ENCODE measurements at places on chromosomes 5 and 9.

DNA sequence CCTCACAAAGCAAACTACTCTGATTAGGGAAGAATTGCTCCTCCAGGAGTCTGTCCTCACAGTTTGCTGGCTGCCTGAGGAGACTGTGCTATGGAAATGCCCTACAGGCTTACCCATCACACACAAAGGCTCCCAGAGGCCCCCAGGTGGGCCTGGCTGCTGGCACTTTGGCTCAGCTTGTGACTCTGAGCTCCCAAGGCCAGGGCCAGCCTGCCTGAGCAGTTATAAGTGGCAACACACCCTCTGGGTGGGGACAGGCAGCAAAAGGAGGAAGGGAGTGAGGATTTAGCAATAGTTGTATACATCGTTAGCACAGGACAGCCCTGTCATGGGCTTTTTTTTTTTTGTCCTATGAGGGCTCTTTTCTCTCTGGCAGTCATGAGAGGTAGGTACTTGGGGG lies 103.5 kb downstream of the DAPK1 start:
- no peak for DNase-seq

DNA sequence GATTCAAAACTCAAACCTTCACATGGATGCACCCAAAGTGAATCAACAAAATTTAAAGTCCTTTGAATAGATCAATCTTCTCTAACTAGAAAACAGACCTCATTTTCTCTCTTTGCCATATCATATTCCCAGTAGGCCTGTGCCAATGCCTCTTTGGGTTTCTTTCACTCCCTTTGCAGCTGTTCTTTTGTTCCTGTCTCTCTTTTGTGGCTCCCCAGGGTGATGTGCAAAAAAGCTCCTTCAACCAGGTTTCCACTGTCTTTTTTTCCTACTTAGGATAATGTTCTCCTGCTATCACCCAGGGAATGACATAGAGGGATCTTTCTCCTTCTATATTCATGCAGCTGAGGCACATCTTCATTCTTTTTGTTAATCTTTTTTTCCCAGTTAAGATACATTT lies 54.6 kb downstream of the MARCHF3 start:
- DNase-seq, result no peak

- DNase-seq, result no peak
Measured at GRCh38 chr5:10441992-10442435, 335 bp downstream of the ROPN1L start.

DNA sequence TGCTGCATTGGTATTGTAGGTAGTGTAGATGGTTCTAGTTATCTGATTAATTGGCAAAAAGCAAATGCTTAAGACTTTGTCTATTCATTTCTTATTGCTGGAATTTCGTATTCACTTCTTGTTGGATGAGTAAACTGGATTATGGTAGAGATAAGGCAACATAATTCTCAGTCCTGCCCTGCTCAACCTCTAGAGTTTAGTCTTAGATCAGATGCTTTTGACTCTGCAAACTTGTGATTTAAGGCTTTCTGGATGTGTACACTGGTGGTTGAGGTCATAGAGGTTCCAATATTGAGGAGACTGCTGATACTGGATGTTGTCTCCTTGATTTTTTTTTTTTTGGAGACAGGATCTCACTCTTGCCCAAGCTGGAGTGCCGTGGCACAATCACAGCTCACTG lies 35.0 kb downstream of the KIF2A start:
- no peak for DNase-seq

DNA sequence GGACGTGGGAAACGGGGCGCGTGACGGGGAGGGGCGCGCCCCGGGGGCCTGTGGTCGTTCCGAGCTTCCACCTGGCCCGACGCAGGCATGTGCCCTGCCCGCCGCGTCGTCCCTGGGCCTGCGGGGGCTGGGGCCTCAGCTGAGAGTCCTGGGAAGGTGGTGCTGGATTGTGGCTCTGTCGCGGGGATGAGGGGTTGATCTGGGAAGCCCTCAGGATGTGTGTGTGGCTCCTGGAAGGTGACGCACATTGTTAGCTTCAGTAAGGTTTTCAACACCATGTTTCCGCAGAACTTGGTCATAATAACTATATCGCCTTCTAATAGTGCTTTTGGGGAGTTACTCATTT lies 589.1 kb downstream of the MTRR start:
- DNase-seq, result no peak

DNA sequence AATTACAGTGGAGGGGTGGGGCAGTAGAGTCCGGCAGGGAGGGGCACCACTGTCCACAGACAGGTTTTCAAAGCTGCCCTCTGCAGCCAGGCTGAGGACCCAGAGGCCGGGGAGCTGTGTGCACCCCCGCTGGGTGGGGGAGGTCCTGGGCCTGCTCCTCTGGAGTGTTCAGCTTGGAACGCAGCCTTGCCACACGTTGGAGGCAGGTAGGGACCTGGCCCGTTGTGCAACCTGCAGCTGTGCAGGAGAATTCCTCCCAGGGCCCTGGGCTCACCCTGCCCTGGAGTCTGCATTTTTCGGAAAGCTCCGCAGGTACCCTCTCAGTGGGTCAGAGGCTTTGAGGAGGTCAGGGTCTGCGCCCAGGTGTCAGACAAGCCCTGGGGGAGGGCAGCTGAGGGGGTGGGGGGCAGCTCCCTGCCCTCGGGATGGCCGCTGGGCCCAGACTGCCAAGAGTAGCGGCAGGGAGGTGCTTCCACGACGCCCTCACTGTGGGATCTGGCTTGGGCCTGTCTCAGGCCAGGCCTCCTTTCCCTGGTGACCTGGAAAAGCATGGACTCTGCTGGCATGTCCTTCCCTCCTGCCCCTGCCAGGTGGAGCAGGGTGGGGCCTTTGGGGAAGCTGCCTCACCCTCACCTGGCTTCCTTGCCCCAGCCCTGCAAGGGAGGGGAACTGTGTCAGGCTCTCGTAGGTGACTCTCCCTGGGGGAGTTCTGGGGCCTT lies 29.5 kb downstream of the RXRA start:
- DNase-seq, result no peak

GRCh38 chr9:69157751-69158466 lies 16.2 kb upstream of the TJP2 start:
- DNase-seq, result no peak

- DNase-seq, result no peak
Measured at GRCh38 chr9:81829195-81829882, 98.9 kb upstream of the SPATA31D4 start.

- peak; percentile 59 for DNase-seq
Measured at GRCh38 chr9:68577774-68578591, 37.3 kb upstream of the TMEM252 start.

GRCh38 chr9:105007143-105007542 lies 79.2 kb upstream of the ABCA1 start:
- no peak for DNase-seq

- DNase-seq, result no peak
Measured at GRCh38 chr9:117682955-117683710, 21.1 kb upstream of the TLR4 start.

DNA sequence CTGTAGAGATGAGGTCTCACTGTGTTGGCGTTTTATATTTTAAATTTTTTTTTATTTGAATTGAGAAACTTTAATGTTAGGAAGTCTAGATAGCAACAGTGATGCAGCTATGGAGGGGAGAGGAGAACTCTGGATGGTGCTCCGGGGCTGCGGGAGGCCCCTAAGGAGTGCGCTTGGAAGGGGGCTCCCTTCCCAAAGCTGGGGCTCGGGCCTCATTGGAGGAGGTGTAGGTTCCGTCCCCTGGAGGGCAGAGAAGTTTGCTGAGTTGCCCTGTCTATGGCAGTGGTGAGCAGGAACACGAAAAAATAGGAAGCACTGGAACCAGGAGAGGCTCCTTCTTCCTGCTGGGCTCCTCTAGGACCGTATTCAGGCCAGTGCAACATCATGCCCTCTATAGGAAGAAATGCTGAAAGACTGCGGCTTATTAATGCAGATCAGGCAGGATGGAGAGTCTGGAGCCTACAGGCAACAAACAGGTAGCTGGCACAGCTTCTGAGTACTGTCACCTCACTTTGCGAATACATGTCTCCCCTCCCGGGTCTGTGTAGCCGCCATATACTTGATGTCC lies 16.1 kb downstream of the AHRR start:
- DNase-seq, result no peak

DNA sequence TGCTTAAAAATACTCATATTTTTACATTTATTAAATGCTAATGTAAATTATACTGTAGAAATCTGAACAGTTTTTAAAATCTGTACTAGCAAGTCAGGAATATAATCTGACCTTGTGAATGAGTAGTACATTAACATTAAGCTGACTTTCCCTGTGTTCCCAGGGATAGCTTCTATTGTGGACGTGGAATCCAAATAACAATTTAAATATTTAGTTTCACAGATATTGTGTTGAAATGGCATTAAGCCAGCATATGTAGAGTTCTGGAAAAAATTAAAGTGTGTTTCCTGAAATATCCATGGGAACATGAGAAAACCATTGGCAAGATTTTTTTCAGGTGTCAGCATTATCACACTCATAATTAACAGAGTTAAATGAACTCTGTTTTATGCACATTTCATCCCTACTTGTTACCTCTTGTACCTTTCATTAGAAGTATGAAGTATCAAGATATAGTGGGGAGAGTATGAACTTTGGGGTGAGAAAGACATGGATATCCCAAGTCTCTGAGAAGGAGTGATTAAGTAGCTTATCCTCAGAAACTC lies 5.7 kb downstream of the RABGAP1 start:
- no peak for DNase-seq

GRCh38 chr5:140042643-140043507 lies at the start of gene NRG2:
Gene NRG2 (minus strand): TSS chr5:140043299.
- DNase-seq, result peak; percentile 23

DNA sequence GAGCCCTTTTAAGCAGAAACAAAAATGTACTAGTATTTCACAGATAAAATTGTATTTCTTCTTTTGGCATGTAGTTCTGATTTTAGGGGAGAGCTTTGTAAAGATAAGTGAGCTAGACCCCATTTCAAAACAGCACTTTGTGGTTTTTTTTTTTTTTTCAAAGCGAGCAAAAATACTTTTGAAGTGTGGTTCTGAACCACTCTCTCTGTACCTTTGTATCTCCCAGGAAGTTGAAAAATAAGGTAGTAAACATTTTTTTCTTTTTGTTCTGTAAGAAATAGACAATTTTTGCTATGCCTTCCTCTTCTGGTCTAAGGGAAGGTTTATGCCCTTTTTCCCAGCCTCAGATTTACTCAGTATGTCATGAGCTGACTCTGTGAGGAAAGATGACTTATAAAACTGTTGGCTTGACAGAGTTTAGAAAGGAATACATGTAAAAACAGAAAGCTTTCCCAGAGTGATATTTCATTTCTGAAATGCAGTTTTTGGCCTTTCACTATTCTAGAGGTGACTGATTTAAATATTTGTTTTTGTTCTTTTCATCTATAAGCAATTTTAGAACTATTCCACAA lies 12.5 kb downstream of the ERCC6L2 start:
- DNase-seq, result no peak

- DNase-seq, result no peak
Measured at GRCh38 chr9:129172816-129173215, 5.2 kb downstream of the IER5L start.

- no peak for DNase-seq
Measured at GRCh38 chr5:123868267-123868666, 356.3 kb downstream of the CSNK1G3 start.

DNA sequence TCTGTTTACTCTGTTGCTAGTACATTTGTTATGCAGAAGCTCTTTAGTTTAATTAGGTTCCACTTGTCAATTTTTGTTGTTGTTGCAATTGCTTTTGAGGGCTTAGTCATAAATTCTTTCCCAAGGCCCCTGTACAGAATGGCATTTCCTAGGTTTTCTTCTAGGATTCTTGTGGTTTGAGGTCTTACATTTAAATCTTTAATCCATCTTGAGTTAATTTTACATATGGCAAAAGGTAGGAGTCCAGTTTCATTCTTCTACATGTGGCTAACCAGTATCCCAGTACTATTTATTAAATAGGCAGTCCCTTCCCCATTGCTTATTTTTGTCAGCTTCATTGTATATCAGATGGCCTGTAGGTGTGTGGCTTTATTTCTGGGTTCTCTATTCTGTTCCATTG lies 792.4 kb downstream of the PTPRD start:
- no peak for DNase-seq

GRCh38 chr5:133938929-133939328 lies 29.5 kb downstream of the C5orf15 start:
- no peak for DNase-seq

- no peak for DNase-seq
Measured at GRCh38 chr9:113568081-113568435, 104.5 kb downstream of the RGS3 start.

- no peak for DNase-seq
Measured at GRCh38 chr9:36945999-36946398, 88.1 kb downstream of the PAX5 start.

GRCh38 chr9:105418588-105419500 lies 29.0 kb upstream of the FSD1L start:
- DNase-seq, result no peak

GRCh38 chr5:107469485-107470294 lies 201.0 kb downstream of the EFNA5 start:
- no peak for DNase-seq

- DNase-seq, result no peak
Measured at GRCh38 chr9:21682981-21683380, 119.5 kb upstream of the MTAP start.

DNA sequence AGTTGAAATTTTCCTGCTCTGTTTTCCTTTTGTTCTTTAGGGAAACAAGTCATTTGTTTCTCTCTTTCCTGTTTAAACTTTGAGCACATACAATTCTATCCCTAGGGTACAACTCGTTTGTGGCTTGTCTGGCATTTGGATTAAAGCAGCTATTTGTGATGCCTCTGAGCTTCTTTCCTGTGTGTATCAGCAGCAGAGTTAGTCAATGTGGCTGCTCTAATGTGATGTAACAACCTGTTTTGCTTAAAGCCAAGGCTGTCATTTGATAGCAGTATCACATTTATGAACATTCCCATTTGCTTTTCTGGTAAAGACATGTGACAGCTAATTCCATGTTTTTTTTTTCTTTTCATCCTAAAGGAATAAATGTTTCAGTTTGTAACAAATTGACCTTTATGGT lies 314.3 kb upstream of the CHD1 start:
- no peak for DNase-seq

DNA sequence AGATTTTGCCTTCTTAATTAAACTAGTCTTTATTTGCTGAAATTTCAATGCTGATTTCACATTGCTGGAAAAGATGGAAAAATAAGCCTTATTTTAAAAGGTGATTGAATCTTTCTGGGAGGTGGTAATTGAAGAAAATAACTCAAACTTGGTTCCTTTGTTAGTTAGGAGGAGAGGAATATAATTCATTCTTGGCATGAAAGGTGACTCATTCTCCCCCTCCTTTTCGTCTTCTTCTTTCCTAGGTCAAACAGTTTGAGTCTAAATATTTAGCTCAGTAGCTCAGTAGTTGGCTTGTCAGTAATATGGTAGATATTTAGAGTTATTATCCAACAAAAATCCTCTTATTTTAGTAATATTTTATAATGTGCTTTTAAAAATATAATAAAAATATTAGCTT lies 353.9 kb upstream of the MEF2C start:
- no peak for DNase-seq

DNA sequence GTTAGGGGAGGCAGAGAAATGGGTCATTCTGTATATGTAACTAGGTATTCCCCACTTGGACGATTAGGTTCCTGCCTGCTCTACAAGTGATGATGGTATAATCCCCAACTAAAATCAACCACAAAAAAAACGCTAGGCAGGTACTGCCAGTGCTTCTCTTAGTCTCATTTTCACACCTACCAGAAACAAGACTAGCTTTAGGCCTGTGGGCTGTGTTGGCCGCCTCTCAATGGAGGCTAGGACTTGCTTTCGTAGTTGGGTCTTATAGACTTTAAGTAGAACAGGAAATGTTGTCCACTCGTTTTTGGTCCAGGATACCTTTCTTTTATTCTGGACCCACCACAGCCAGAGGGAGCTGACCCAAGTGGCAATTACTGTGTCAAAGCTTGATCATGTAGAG lies 111.8 kb downstream of the UNC13B start:
- DNase-seq, result no peak

GRCh38 chr5:112930082-112930344 lies 8.0 kb upstream of the REEP5 start:
- DNase-seq, result no peak

- DNase-seq, result no peak
Measured at GRCh38 chr5:74316064-74316603, 324.4 kb downstream of the ENC1 start.
